ENCODE measurements at places on chromosomes 4 and X.

DNA sequence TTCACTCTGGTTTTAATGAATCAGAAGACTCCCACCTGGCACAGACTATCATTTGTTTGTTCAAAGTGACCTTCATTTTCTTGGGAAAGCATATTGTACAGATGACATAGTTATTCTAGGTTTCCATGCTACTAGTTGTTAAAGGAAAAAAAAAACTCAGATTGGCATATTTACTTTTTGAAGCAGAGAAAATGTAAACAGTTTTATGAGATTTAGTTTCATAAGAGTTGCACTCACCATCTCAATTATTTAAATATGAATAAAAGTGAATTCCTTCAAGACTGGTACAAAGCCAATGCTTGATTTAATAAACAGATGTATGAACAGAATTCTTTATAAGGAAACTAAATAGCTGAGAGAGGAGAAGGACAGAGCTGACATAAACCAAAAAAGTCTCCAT is 280.3 kb upstream of the UGT8 start:
- DNase-seq: no peak

- DNase-seq: no peak
Measured at GRCh38 chrX:7117587-7117986, 29.9 kb upstream of the STS start.

DNA sequence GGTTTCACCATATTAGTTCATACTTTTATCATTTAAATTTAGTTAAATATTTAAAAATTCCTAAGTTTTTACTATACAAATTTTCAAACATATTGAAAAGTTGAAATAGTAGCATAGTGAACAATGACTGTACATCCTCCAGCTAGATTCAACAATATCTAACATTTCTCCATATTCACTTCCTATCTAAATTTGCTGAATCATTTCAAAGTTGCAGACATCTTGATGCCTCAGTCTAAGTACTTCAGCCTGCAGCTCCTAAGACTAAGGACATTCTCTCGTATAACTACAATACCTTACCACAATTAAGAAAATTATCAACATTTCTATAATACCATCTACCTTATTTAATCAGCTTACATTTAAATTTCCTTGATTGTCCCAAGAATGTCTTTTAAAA is 132.7 kb downstream of the TMEM164 start:
- DNase-seq: no peak

GRCh38 chrX:71366674-71367256 is 608 bp downstream of the TAF1 start:
- peak; percentile 12 for DNase-seq

DNA sequence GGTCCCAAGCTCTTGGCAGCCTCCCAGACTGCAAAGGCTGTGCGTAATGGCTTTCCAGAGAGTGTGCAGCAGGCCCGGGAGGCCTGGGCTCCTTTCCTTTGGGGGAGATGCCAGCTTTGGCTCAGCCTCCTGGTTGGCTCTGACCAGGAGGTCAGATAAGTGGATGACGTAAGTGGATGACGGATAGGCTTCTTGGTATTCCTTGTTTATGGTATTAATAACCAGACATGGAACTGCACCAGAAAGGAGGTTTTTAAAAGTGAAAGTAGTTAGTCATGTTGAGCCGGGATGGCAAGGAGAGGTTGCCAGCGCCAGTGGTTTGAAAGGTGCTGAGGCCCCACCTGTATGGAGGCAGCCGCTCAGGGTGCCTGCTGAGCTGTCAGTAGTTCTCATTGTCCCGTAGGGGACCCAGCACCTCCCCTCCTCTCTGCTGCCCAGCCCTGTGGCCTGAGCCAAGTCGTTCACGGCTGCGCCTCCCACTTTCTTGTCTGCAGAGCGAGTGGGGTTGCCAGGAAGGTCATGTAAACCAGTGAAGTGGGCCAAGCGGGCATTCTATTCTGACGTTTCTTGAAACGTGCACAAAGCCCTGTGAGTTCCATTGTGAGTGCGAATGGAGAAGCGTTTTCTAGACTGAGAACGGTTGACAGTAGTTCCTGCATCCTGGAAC is 28.7 kb upstream of the STOX2 start:
- DNase-seq: no peak

- DNase-seq: no peak
Measured at GRCh38 chrX:145041486-145041885, 205.8 kb upstream of the SPANXN1 start.

GRCh38 chrX:68732906-68733493 is 85.5 kb downstream of the STARD8 start:
- peak; percentile 40 for DNase-seq

GRCh38 chr4:48467442-48467841 is 15.7 kb upstream of the SLC10A4 start:
- DNase-seq: no peak

- DNase-seq: no peak
Measured at GRCh38 chr4:8167815-8168214, 9.2 kb upstream of the ABLIM2 start.

DNA sequence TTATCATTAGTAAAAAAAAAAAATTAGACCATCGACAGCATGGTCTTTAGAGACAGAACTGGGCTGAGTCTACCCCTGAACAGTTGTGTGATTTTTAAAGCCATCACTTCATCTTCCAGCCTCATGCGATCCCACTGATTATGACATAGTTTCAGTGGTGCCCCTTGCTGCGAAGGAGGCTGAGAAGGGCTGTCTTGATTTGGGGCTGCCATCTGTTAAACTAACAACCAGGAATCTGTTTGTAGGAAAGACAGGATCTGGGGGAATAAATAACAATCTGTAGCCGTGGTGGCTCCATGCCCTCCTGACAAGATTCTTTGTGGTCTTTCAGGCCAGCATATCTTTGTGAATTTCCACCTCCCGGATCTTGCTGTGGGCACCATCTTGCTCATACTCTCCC is 17.1 kb downstream of the SLC34A2 start:
- DNase-seq: no peak

- no peak for DNase-seq
Measured at GRCh38 chr4:71941001-71941400, 90.8 kb upstream of the NPFFR2 start.

GRCh38 chr4:59537246-59537886 is 1662.8 kb upstream of the ADGRL3 start:
- DNase-seq: no peak

DNA sequence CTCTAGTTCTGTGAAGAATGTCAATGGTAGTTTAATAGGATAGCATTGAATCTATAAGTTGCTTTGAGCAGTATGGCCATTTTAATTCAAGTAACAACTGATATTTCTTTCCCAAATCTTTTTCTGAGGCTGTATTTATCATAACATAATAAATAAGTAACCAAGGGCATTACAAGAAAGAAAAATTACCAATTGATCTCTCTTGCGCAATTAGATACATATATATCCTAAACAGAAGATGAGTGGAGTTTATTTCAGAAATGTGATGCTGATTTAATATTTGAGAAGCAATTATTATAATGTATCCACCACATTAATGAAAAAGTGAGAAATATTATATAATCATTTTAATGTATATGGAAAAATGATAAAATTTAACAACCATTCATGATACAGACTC is 802.5 kb upstream of the AGA start:
- no peak for DNase-seq

DNA sequence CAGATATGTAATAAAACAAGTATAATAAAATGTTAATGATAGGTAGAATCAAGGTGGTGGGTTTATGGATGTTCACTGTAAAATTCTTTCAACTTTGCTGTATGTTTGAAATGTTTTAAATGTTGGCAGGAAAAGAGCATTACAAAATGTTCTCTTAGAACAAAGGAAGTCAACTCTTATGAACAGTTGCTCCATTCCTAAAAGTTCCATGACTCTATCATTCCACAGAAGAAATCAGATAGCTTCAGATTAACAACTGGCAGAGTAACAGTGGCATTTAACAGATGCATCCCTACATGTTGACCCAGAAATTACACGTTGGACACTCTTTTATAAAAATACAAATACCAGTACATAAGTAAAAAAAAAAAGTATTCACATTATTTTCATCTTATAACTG is 2023.7 kb downstream of the ARAP2 start:
- no peak for DNase-seq

DNA sequence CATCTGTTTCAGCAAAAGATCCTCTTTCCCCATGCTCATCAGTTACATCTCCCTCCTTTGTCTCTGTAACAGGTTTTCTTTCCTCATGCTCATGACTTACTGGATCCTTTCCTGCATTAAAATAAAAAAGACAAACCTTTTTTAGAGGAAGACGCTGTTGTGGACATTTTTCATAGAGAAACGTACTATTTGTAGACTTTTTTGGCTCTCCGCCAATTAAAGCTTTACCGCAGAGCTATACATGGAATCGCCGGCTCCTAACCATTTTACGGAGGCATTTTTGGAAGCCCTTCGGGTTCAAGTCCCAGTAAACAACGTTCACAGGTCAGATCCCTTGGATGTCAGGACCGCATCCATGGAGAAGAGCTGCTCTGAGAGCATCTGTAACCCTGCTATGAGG is 1.3 kb downstream of the FAM9C start:
- no peak for DNase-seq

GRCh38 chr4:35315419-35315818 is 928.9 kb downstream of the ARAP2 start:
- DNase-seq: no peak
